ENCODE measurements at places on chromosomes 6 and 20. TPM values are rescaled to one million over a fixed set of nuclear protein-coding genes. Genes with fewer than 3 reads are reported as not detected.

DNA sequence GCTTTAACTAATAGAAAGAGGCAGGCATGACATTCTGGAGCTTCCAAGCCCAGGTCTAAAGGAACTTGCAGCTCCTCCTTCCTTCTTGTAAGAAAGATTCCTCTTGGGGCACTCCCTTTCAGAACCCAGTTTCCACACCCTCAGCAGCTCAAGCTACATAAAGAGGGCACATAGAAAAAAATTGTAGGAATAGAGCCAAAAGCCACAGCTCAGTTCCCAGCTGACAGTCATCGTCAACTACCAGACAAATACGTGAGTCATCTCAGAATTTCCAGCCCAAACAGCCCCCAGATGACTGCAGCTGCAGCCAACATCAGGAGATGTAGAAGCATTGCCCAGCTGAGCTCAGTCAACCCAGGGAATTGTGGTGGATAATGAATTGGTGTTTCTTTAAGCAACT is 349.8 kb upstream of the ARID1B start:
- DNase-seq, result peak; percentile 13

Gene KCNK16
- not detected for total RNA-seq

- no peak for DNase-seq
Observed at GRCh38 chr6:22411376-22412105, 114.7 kb upstream of the PRL start.

DNA sequence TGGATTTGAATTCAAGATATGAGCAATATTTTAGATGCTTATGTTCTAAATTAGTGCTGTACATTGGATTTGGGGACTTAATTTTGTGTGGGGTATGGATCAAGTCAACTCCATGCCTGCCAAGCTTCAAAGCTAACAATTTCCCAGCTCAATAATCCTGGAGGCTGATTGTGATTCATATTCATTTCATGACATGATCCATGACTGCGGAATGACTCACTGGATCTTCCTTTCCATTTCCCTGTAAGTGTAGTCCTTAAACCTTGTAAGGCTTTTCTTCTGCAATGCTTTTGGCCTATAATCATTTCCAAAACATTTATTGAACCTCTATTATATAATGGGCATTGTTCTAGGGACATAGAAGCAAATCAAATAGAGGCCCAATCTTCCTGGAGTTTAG is 44.7 kb upstream of the CCN2 start:
- no peak for DNase-seq

GRCh38 chr6:1287103-1287591 is 24.8 kb upstream of the FOXQ1 start:
- DNase-seq, result no peak

DNA sequence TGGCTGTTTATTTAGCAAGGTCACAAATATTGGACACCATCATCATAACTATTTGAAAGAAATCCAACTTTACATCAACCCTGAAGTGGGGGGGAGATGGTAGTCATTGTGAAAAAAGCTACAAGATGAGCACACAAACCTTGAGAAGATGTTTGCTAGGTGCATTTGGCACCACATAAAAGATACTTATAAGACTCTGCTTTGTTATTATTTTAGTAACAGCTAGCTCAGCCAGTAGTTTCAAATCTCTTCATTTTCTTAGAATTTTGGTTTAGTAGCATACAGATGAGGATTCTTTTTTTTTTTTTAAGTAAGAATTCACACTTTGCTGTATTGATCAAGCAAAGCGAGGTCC is 14.4 kb downstream of the ADTRP start:
- no peak for DNase-seq

Gene PRPH2
- total RNA-seq, result 2.6 TPM

- no peak for DNase-seq
Observed at GRCh38 chr6:72530750-72531149, 91.1 kb upstream of the KCNQ5 start.

Gene WFDC5
- total RNA-seq, result not detected

DNA sequence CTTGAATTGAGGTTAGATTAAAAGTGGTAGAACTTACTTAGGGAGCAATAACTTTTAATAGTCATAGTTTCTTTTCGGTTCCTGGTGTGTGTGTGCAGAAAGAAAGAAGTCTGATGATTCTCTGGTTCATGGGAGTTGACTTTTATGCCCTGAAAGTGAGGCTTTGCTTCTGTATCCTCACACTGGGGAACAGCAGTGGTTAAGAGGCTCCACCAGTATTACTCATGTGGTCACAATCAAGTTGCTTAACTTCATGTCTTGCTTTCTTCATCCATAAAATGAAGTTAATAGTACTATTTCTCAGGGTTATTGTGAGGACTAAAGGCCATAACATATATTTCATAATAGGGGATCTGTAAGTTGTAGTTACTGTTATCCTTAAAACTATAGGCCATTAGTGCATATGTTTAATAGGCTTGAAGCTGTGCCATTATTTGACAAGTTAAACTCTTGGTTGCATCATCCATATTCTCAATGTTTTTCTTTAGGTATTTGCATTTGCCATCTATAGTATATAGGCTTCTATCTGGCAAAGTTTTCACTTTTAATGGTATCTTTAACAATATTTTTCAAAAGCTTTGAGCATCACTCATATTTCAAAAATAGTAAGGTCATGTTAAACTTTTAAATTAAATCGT is 262.4 kb downstream of the PLCB1 start:
- DNase-seq, result no peak

Gene PRSS35
- total RNA-seq, result 0.46 TPM
